ENCODE measurements at places on chromosomes 7 and 10.

- peak; percentile 60 for DNase-seq
Observed at GRCh38 chr10:131786756-131787605, 113.8 kb upstream of the PPP2R2D start.

GRCh38 chr10:78578929-78579328, 489.8 kb upstream of the ZMIZ1 start:
- peak; percentile 56 for DNase-seq

DNA sequence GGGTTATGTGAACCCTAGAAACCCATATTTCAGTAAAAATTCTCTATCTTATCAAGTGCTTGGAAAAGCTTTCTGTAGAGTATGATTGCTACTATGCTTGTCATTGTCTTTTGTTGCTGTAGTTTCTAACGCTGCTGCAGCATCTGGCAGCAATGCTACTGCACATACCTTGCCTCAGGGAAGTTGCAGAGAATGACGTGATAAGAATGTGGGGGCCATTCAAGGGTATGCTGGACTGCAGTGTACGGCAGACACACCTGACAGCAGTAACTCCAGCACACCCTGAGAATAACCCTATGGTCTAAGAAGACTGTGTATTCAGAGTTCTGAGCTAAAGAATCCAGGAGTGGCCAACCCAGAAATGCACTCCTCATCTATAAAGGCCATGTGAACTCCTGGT, 20.5 kb downstream of the TRIM4 start:
- no peak for DNase-seq

DNA sequence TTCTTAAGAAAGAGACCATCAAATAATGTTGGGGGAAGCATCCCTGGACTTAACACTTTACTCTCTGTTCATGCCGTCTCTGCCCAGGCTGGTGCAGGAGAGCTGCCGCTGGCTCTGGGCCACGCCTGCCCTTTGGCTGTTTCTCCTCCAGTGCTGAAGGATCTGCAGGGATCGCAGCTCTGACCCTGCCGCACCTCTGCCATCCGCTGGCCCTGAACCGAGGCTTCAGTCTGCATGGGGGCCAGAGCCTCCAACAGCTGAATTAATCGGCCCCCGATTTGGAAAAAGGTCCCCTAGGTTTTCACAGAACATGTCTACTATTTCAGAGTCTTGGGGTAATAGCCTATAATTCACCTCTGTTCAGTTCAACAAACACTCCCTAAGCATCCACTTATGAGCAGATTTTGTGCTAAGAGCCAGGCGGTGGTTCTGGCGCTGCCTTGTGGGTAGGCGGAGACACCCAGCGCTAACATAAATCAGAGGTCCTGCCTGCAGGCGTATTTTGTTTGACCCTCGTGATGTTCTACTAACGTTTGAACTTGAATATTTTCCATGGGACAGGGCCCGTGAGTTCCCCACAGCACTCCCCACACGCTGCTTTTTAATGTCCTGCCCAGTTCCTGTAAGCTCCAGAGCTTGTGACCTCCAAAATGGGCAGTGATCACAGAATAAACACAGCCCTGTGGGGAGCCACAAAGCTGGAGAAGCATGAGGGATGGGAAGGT, 99.0 kb downstream of the DYNC2I1 start:
- DNase-seq: no peak

- DNase-seq: no peak
Observed at GRCh38 chr7:45599851-45600706, 25.9 kb downstream of the ADCY1 start.

DNA sequence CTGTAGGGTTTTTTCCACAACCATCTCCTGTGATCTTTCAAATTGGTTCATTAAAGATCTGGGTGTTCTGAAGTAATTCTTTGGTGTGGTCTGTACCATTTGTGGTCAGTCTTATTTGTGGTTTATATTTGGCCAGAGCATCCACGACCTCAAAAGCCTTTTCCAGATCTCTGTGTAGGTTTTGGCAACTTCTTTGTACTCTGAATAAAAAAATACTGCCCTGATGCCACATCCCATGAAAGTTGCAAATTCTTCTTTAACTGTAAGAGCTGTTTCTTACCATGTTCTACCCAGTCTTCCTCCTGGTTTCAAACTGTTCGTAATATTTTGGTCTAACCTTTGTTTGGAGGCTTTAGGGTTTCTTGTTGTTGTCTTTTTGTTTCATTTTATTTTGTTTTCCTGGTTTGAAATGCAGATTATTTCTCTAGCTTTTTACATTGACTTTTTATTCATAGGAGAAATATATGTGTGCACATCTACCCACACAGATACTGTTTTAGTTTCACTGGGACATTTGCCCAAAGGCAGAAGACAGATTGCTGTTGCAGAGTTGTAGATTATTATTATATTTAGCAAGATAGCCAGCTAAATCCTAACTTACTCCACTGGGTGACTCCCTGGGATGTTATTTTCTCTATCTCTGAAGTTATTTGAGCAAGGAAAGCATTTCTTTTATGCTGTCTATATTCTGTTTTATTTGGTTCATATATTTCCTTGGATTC, 123.2 kb upstream of the SAMD8 start:
- DNase-seq: no peak

- no peak for DNase-seq
Observed at GRCh38 chr10:44834131-44834530, 77.0 kb upstream of the TMEM72 start.

DNA sequence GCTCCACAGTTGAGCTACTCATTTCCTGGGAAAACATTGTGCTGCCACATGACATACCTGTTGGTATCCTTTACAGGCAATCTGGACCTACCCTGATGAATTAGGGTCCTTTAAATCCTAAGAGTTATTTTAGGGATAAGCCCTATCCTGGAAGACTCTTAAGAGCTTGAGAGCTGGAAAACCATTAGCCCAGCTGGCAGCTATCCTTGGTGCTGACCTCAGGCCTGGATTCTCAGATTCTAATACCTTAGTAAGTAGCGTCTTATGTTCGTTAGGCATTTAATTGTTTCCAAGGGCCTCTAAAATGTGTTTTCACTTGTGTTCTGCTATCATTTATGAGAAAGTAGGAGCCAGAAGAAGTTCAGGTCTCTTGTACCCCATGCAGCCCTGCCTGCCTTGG, 93.0 kb upstream of the SORCS3 start:
- no peak for DNase-seq

DNA sequence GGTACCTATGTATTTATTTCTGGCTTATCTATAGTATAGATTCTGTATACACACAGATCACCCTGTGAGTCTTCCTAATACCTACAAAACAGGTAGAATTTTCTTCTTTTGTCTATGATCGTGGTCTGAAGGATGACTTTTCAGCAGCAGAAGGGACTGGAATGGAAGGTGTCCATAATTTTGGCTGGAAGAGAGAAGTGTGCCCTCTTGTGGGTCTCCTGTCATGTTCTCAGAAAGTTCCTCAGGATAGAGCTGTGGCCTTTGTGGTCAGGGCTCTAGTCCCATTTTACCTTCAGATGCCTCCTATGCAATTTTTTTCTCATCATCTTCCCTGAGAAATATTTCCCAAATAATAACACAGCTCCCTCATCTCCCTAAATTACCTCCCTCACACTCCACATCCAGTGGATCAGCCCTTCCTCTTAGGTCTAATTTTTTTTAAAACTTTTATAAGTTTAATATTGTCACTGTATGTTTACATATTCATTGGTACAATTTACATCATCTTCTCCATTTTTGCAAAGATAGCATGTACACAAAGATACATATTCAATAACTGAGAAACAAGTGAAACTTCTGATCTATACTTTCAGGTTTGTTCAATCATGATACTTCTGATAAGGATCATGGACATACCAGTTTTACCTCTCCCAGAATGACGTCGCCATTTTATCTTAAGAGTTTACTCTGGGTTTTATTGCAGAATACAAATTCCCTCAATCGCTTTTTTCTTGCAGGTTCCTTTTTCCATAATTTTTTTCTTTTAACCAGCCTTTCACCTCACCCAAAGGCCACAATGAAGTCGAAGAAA, 112.7 kb downstream of the REEP3 start:
- peak; percentile 11 for DNase-seq

- no peak for DNase-seq
Observed at GRCh38 chr7:94297397-94297838, 97.3 kb upstream of the COL1A2 start.

- no peak for DNase-seq
Observed at GRCh38 chr7:42763137-42763551, 148.7 kb downstream of the C7orf25 start.

DNA sequence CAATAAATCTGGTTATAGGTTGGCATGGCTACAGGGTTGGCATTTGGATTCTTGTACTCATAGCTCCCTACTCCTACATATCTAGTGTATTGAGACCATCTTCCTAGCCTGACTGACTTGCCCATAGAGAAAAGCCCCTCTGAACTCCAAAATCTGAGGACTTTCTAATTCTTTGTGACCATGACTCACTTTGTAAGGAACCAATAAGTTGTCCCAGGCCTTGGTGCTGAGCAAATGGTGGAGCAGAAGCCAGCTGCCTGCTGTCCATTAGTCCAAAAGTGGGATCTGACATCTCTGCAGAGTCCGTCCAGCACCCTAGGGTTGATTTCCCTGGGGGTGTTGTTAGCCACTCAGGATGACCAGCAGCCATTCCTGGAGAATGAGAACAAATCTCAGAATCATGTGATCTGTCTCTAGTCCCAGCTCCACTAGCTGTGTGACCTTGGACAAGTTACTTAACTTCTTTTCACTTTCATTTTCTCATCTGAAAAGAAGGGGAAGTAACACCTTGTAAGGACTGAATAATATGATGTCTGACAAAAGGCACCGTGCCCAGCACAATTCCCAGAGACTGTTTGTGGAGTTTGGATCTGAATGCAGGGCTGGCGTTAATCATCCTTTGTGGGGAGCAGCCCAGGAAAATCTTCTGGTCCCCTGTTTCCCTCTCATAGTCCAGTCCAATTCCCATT, 44.1 kb downstream of the MTURN start:
- DNase-seq: no peak

DNA sequence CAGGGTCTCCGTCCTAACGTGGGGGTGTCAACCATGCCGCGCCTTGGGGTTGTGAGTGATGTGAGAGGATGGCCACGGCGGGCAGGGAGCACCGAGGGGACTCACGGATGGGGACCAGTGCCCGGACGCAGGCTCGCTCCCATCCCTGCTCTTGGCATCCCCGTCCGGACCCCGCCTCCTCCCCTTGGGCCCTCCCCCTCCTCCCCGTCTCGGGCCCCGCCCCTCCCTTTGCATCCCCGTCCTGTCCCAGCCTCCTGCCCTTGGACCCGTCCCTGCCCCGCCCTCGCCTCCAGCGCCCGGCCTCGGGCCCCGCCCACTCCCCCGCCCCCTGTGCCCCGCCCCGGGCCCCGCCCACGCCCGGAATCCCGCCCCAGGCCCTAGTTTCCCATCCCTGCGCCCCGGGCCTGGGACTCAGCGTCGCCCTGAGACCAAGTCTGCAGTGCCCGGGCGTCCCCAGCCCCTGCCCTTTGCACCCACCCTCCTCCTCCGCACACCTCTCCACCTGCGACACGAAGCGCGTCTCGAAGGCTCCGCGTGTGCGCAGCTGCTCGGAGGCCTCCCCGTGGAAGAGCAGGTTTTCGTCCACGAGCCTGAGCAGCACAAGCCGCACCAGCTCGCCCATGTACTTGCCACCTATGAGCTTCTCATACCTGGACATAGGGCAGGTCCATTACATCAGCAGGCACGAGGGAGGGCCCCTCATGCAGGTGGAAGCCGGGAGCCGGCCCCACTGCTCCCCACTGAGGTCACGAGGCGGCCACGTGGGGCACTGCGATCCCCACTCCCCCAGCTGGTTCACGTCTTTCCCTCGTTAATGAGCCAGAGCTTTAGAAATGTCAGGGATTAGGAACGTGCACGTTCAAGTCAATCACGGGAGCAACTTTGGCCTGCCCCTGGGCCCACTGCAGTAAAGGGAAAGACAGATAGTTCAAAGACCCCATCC, 5.1 kb upstream of the MYL7 start:
- no peak for DNase-seq

- peak; percentile 47 for DNase-seq
Observed at GRCh38 chr10:43606323-43607198, at the start of gene ZNF485. Gene ZNF485 (plus strand): TSS chr10:43606438. CDS start chr10:43607051, 613 bp downstream.

DNA sequence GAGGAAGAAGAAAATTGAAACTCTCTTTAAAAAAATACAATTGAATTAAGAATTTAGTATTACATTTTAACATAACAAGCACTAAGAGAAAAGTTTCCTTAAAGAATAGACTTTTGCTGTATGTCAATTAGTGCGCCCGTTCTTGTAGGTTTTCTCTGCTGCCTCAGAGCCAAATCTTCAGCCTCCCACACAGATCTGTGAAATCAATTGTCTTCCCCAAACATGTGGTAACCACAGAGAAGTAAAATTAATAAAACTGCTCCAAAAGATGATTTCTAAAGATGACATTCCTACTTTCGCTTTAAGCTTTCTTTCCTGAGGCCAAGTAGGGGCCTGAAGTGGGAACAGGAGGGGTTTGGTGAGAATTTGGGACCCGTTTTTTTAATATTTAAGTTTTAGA, 113.2 kb upstream of the ADO start:
- DNase-seq: no peak

DNA sequence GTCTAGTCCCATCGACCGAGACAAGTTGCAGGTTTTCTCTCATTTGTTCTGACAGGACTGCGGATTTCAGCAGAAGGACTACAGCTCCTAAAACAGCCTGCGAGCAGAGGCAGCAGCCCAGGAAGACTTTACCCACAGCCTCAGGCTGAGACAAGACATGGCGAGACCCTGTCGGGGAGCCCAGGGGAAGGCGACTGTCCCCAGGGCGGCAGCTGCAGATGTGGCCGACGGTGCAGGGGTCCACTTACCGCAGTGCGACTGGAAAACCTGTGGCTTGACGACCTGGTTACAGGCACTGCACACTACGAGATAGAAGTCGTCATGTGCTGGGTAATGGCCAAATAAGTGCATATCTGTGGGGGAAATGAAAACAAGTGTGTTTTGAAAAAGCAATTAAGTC, 88.0 kb downstream of the ATXN7L1 start:
- DNase-seq: no peak

DNA sequence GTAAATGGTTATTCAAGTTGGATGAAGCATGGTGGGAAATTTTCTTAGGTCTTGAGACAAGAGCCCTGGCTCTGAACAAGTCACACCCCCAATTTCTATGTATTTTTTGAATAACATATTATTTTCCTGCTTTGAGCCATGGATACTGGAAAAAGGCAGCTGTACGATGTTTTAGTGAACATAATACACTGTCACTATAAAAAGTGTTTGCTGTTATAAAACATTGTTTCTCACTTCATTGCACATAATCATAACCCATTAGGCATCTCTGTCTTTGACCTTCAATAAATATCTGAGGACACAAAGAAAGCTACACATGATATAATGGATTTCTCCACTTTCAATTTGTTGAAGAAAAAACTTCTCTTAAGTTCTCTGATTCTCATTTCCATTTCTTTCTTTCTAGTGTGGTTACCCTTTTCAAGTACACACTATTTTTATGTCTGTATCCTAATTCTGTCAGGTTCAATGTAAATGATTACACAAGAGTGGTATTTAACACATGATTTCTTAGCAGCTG, 283.9 kb upstream of the SP8 start:
- DNase-seq: no peak

- no peak for DNase-seq
Observed at GRCh38 chr10:1034758-1035157, 9.1 kb upstream of the IDI2 start.

- DNase-seq: no peak
Observed at GRCh38 chr10:57846307-57847065, 421.2 kb downstream of the IPMK start.

All from NCI-H510A treated with DMSO at 0.1 percent for 48 hours (cell line).